ENCODE measurements at places on chromosomes 1 and 21.

- no peak for DNase-seq
Measured at GRCh38 chr1:202214089-202214843, 20.7 kb downstream of the LGR6 start.

GRCh38 chr1:241711326-241711725 lies 59.2 kb downstream of the WDR64 start:
- no peak for DNase-seq

DNA sequence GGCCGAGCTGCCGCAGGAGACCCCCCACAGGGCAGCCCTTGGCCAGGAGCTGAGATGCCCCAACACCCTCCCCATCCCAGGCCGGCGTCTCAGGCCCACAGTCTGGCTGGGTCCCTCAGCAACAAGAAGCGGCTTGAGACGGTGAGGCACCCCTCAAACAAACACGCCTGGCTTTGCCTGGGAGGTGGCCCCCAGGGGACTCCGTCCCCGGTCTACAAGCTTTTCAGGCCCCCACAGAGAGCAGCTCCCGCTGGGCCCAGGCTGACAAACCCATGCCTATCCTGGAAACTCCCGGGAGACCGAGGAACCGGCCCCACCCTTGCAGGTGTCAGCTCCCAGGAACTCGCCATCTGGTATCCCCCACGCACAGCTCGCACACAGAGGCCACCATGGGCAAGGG lies 67.0 kb downstream of the ARHGEF16 start:
- DNase-seq, result no peak

GRCh38 chr1:216422821-216423520 lies at the start of gene USH2A:
Gene USH2A (minus strand): TSS chr1:216423448. CDS start chr1:216422336, 1,112 bp downstream.
- DNase-seq, result no peak

- no peak for DNase-seq
Measured at GRCh38 chr1:208154679-208155642, 89.2 kb downstream of the PLXNA2 start.

- no peak for DNase-seq
Measured at GRCh38 chr1:222643606-222643937, 25.7 kb downstream of the MIA3 start.

GRCh38 chr21:38205940-38206339 lies 50.9 kb upstream of the KCNJ15 start:
- DNase-seq, result no peak

- no peak for DNase-seq
Measured at GRCh38 chr1:235972311-235972689, 92.6 kb downstream of the NID1 start.

DNA sequence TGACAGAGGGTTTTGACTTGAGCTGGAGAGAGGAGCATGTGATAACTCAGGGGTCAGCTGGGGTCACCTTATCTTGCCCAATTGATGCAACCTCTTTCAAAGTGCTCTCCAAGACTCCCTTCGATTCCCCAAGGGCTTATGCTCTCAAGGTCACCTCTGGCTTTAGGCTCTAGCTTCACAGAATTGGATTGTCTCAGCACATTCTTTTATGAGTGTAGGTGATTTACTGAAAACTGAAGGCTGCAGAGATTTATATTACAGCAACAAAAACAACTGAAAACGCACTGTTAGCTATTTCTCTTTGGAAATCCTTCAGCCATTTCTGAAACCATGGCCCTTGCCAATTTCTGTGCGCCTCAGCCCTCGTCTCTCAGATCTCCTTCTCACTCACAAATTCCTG lies 34.5 kb upstream of the MAP1LC3C start:
- DNase-seq, result no peak

DNA sequence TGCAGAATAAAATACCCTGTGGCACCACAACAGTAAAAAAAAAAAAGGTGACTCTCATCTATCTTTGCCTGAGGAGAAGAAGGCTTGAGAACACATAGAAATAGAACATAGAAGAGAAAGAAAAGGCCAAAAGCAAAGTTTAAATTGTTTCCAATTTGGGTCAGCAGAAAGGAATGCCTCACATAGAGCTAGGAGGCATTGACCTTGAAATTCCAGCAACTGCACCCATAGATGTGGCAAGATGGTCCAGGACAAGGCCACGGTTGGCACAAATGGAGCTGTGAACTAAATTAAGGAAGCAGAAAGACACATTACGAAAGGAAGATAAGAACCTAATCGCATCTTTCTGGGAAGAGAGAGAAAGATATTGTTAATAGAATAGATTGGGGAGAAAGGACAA lies 588.3 kb downstream of the LMO4 start:
- no peak for DNase-seq

- no peak for DNase-seq
Measured at GRCh38 chr1:224333939-224334786, 4.2 kb upstream of the NVL start.

GRCh38 chr1:82538876-82539275 lies 738.1 kb downstream of the ADGRL2 start:
- DNase-seq, result no peak

DNA sequence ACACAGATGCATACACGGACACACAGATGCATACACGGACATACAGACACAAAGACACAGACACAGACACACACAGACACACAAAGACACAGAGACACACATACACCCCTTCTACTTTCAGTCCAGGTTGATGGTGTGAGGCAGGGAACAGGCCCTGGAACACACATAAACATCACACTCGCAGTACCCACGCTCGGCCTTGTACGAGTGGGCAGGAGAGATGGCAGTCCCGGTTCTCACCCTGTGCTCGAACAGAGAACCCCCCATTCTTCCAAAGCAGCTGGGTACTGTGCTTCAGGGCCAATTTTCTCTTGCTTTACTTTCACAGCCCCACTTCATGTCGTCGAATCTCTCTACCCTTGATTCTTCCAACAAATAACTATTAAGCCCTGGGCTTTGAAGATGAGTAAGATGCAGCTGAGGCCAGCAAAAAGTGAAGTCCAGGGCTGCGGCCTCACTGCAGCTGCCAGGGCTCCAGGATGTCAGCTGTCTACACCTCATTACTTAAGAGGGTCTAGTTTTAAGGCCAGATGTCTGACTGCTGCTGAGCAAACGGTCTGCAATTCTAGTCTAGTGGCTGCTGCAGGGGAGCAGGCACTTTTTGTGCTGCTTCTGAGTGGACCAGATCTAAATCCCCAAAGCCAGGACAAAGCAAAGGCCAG lies 90.1 kb downstream of the PGBD5 start:
- DNase-seq, result no peak

GRCh38 chr1:180486092-180486491 lies 16.3 kb downstream of the ACBD6 start:
- no peak for DNase-seq

DNA sequence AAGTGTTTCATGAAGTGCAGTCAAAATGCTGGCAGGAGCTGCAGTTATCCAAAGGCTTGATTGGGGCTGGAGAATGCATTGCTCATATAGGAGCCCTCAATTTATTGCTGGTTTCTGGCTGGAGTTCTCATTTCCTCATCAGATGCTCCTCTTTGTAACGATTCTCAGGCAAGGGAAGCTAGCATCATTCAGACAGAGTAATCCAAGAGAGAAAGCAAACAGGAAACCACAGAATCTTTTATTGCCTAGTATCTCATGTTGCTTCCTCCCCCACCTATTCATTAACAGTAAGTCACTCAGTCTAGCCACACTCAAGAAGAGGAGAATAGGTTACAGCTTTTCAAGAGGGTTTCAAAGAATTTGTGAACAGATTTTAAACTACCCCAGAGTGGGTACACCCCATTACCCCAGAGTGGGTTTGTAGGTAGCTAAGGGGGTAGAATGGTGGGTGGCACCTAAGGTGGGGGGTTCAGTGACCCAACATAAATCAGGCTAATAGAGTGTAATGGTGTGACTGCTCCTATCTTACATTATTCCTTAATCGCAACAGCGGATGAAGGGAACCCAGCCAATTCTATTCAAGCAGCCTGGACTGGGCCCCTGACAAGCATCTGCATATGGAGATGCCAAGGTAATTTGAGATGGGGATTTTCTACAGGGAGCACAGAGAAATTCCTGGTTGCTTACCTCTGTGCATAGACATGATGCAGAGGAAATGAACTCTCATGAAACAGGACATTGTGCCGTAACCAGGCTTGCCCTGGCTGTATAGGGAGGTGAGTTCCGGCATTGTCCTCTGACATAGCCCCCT lies 67.1 kb downstream of the KCNJ15 start:
- DNase-seq, result no peak

GRCh38 chr1:77673716-77674355 lies 8.6 kb downstream of the ZZZ3 start:
- no peak for DNase-seq

DNA sequence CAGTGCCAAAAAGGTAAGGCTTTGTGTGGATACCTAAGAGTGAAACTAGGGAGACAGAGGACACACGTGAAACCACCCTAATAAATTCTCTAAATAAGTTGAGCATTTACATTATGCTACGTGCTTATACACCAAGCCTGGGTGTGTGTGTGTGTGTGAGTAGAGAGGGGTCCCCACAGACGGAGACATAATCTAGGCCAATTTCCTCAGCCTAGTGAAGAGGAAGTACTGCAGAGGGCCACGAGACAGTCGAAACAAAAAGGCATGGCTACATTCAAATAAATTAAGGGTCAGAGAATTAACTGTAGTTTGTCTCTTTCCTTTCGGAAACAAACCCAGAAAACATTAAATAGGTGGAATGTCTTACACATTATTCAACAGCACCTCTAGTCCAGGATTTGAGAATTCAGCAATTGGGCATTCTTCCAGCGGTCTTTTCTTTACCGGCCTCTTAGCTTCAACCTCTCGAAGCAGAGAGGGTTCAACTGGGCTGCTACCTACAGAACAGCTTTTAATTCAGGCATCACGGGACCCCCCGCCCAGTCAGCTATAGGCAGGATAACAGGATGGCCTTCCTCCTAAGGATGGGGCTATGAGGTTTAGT lies 75.0 kb downstream of the DESI2 start:
- DNase-seq, result no peak

DNA sequence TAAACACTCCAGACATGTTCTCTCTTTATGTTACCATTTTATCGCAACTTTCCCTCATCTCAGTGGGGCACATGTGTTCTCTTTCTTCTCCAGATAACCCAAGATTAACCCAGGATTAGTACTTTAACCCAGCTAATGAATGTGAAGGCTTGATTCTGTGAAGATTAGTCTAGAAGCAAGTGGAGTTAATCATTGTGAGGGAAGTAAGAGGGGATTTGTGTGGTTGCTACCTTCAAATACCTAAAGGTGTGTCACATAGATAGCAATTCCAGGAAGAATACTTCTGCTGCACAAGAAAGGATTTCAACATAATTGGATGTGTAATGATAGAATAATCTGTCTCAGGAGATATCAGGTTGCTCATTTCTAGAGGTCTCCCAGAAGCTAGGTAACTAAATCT lies 327.1 kb downstream of the PBX1 start:
- no peak for DNase-seq

- no peak for DNase-seq
Measured at GRCh38 chr1:98143403-98143802, 222.6 kb upstream of the DPYD start.

DNA sequence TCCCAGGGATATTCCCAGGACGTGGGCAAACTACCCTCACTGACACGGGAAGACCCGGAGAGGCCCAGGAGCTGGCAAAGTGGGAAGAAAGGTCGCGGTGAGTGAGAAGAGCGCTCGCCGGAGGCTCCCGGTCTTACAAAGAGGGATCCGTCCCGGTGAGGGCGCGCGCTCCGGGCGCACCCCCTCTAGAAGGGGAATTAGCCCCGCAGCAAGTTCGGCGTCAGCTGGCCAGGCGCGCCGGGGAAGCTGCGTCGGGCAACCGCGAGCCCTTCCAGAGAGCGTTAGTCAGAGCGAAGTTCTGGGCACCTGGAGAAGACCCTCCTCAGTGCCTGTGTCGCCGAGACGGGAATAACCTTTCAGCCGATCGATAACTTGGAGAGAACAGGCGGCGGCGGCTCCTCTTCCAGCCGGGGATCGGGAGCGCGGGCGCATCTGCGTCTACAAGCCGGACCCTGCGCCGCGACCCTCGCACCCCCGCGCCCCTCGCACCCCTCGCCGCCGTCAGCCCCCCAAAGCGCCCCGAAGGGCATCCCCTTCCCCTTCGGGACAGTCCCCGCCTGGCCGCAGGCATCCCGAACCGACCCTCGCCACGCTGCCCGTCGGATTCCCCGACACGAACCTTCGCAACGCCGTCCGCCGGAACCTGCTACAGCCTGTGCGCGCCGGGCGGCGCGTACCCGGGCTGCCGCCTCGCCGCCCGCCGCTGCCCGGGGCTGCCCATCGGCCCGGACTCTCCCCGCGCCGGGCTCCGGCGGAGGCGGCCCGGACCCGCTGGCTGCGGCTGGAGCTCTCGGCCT lies 485 bp downstream of the SIPA1L2 start:
- no peak for DNase-seq

DNA sequence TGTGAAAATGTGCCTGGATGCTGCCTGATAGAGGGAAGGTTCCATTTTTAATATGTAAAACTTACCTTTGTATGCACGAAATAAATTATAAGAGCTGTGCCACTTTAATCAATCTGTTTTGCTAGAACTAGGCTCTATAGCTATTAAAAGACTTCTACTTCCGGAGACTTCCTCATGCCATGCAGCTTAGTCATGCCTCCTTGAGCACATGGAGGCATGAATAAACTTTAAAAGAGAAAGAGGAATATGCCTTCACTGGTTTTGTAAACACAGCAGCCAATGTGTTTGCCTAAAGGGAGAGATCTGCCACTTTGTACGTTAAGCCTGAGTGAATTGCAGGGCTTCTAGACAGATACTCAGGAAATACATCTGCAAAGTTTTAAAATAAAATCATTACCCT lies 604.6 kb downstream of the LRRIQ3 start:
- DNase-seq, result no peak

- no peak for DNase-seq
Measured at GRCh38 chr21:34818662-34819158, 149.9 kb downstream of the CLIC6 start.

- DNase-seq, result no peak
Measured at GRCh38 chr1:214002472-214002871, 14.7 kb downstream of the PROX1 start.

- no peak for DNase-seq
Measured at GRCh38 chr1:167704715-167705114, 17.1 kb upstream of the MPZL1 start.

DNA sequence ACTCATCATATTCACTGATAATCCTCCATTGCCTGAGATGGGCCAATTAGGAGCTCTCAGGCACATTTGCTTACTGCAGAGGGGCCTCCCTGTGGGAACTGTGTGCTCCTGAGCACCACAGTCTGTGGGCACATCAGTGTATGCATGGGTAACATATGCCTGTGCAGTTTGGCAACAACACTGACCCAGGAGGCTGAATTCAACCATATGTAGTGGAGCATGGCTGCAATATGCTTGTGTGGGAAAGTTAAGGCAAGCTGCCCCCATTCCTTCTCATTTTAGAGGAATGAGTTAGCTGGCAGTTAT lies 11.8 kb upstream of the FMOD start:
- no peak for DNase-seq

- no peak for DNase-seq
Measured at GRCh38 chr1:67300561-67300960, 7.1 kb upstream of the IL12RB2 start.
